T follicular helper cell (primary cell): ENCODE measurements at places on chromosomes 1 and 21.

GRCh38 chr1:228351850-228352249, 54.8 kb downstream of the TRIM11 start:
- no peak for DNase-seq

DNA sequence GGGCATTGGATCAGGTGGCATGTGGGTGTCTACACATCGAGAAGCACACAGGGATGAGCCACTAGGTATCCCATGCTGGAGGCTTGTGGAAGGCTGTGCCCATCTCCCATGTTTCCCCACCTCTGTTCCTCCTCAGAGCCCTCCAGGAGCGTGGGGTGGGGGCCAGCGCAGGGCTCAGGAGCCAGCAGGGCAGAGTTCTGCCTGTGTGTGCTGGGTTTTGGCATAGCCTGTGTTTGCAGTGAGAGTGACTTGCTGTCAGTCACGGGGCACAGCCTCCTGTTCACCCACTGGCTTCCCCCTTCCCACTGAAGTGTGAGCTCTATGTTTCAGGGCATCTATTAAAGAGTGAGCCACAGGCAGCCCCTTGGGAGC, 10.4 kb downstream of the IBA57 start:
- no peak for DNase-seq

DNA sequence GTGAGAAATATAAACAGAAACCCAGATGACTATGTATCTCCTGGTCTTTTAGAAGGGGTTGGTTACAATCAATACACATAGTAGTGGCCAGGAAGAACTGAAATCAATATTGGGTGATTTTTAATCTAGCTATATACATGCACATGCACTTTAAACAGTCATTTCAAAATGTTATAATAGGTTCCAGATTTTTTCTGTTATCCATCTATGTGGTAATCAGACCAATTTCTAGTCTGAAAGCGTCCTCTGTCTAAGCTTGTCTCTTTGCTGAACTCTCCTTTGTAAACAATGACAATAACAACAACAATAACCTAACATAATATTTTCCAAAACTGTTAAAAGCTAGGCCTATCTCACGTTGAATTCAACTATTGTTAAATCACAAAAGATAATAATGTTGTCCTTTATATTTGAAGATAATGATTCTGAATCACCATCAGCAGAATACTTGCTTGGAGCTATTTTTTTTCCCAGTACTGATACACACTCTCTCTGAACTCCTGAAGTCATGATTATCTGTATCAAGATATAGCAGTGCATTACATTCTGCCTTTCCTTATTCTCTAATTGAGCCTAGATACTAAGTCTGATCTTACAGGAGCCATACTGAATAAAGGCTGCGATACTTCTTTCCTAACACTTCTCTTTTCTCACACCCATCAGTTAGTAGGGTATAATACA, 496.8 kb upstream of the ZRANB2 start:
- no peak for DNase-seq

DNA sequence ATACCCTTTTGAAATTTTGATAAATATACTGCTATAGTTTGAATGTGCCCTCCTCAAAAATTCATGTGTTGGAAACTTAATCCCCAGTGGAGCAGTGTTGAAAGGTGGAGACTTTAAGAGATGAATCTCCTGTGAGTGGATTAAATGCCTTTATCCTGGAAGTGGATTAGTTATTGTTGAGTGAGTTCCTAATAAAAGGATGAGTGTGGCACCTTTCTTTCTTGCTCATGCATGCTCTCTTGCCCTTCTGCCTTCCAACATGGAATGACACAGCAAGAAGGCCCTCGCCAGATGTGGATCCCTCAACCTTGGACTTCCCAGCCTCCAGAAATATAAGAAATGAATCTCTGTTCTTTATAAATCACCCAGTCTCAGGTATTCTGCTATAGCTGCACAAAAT, 51.8 kb downstream of the CD160 start:
- no peak for DNase-seq

DNA sequence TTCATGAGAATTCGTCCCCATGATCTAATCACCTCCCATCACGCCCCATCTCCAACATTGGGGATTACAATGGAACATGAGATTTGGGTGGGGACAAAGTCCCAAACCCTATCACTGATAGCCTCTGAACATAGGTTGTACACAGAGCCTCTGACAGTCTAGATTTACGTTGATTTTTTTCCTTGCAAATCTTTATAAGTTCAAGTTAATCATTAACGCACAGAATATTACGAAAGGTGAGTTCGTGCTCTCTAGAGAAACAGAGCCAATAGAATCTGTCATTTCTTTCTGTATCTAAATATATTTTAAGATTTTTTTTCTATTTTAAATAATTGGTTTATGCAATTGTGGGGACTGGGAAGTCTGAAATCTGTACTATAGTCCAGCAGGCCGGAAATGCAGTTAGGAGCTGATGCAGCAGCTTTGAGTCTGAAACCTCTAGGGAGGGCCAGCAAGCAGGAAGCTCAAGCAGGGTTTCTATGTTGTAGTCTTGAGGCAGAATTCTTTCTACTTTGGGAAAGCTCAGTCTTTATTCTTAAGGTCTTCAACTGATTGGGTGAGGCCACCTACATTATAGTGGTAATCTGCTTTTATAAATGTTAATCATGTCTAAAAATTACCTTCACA, 61.0 kb downstream of the SELENOF start:
- no peak for DNase-seq

- DNase-seq: no peak
Observed at GRCh38 chr1:117070124-117070523, 10.0 kb downstream of the TTF2 start.

DNA sequence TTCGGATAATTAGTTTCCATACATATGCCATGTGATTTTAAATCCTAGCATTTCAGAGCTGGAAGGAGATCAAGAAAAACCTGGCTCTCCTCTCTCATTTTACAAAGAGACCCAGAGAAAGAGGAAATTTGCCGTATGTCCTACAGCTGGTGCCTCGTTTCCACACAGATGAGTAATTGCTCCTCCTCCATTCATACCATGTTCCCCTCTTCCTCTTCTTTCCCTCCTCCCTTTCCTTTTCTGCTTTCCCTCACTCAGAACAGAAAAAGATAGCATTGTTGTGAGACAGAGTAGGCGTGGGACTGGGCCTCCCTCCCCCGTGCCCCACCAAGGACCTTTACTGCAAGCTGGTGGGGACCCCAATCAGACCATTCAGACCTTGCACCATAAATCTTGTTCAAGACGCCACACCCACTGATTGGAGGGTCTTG, 13.7 kb upstream of the SLC44A3 start:
- DNase-seq: no peak

DNA sequence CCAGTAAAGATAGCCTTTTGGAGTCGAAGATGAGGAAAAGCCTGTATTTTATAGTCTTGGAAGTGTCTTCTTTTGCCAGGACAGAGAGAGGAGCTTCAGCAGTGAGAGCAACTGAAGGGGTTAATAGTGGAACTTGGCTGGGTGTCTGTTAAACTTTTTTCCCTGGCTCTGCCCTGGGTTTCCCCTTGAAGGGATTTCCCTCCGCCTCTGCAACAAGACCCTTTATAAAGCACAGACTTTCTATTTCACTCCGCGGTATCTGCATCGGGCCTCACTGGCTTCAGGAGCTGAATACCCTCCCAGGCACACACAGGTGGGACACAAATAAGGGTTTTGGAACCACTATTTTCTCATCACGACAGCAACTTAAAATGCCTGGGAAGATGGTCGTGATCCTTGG, at the start of gene VCAM1:
TSS of gene VCAM1 (plus strand) at position 253 of the 400 bp plus-strand sequence. CDS start at position 372, 119 bp downstream.
- no peak for DNase-seq

DNA sequence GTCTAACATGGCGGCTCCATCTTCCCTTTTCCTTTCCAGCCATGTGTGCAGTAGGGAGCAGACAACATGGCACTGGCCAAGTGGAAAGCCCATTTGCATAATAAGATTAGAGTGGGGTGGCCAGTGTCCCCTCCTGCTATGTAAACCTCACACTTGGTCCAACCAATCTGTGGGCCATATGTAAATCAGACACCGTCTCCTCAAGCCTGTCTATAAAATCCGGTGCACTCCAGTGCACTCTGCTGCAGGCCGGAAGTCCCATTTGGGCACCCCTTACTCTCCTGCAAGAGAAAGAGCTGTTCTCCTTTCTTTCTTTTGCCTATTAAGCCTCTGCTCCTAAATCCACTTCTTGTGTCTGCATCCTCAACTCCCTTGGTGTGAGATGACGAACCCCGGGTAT, 44.1 kb downstream of the OLFML3 start:
- DNase-seq: no peak

GRCh38 chr1:2081326-2081885, 31.2 kb downstream of the PRKCZ start:
- no peak for DNase-seq
